ENCODE measurements at places on chromosomes 12 and 14.

DNA sequence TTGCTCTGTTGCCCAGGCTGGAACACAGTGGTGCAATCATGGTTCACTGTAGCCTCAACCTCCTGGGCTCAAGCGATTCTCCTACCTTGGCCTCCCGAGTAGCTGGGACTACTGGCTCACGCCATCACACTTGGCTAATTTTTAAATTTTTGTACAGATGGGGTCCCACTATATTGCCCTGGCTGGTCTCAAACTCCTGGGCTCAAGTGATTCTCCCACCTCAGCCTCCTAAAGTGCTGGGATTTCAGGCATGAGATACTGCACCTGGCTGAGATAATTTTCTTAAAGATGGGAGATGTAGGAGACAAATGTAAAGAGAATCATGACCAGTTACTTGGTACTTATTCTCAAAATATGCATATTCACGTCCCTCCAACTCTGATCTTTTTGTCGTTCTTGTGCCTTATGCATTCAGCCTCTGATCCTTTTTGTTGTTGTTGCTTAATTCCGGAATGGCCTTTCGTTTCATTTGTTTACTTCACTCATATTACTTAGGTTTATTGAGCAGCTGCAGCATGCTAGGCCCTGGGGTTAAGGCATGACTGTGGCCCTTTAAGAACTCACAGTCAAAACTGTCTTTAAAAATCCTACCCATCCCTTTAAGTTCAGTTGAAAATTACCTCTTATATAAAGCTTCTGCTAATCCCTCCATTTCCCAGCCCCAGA, 8.9 kb downstream of the RBMS2 start:
- DNase-seq, result no peak

- DNase-seq, result no peak
Observed at GRCh38 chr12:121139286-121139685, 6.6 kb downstream of the P2RX7 start.

- DNase-seq, result no peak
Observed at GRCh38 chr12:96500693-96501092, 11.3 kb downstream of the CFAP54 start.

GRCh38 chr14:99775351-99775750, 17.9 kb upstream of the EML1 start:
- DNase-seq, result no peak

GRCh38 chr14:32469388-32470160, 140.5 kb downstream of the AKAP6 start:
- DNase-seq, result no peak

- no peak for DNase-seq
Observed at GRCh38 chr12:101238306-101238705, 28.3 kb upstream of the SLC5A8 start.

DNA sequence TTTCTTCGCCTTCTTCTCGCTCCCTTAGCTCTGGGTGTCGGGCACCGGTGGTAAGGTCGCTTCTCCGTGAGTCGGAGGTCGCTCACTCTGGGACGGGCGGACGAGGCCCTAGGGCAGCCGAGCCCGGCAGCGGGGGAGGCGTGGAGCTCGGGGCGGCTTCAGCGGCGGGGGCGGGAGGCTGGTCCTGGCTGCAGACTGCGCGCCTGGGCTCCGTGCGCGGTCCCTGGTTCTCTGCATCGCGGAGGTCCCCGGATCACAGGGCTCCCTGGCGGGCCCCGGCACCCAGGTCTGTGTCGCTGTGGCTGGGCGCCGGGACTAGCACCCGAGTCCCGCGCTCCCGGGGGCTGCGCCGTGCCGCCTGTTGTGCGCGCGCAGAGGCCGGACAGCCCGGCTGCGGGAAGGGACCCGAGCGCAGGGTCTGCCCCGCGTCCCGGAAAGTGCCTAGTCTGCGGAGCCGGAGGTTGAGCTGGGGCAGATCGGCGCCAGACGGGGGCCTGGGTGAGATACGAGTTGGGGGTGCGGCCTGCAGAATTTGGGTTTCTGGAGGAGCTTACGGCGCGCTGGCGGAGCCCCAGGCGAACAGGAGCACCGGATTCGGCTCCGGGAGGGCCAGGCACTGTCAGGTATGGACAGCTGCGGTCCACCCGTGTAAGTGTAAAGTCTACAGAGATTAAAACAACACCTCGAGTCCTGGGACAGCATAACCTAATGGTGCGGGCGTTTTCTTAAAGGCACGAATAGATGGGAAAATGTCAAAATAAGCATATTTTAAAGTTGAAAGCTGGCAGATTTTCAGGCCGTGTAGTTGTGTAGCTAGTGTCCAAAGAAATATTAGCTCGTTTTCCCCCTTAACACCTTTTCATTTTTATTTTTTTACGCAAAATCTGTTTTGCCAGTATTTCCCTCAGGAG, 713 bp downstream of the FRMD6 start:
- DNase-seq, result peak; percentile 83

DNA sequence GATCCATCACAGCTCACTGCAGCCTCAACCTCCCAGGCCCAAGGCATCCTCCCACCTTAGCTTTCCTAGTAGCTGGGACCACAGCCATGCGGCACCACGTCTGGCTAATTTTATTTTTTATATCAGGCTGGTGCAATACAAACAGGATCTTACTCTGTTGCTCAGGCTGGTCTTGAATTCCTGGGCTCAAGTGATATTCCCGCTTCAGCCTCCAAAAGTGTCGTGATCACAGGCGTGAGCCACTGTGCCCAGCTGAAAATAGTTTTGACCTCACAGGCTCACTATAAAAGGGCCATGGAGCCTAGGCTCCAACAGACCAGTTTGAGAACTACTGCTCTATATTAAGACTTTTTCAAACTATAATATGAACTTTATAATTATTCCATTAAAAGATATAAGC, 37.3 kb downstream of the SNX6 start:
- DNase-seq, result no peak

GRCh38 chr12:124557518-124558223, 9.7 kb downstream of the NCOR2 start:
- DNase-seq, result no peak

GRCh38 chr12:80445083-80445793, 1.2 kb downstream of the PTPRQ start:
- no peak for DNase-seq

DNA sequence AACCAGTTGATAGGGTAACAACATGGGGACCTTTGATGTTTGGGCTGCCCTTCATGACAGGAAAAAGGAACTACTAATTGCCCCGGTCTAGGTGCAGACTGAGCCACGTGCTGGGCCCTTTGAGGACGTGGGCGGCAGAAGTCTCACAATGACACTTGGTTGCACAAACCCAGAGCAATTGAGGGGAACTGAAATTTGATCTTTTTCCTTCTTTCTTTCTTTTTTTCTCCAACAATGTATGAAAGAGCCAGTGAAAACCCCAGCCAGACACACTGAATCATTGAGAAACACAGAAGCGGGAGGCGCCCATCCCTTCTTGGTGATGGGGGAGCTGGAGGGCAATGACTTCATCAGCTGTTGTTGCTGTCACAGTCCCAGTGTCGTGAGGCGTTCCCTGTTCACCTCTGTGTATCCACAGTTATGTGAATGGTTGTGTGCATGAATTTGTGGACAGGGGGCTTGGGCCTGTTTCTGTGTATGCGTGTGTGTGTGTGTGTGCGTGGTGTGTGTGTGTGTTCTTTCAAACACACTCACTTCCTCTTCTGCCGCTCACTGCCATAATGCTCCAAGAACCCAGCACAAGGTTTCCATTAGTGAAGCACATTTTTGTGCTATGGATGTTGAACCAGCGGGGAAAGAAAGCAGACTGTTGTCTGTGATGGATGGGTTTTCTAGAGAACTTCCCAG, 137.5 kb upstream of the CCND2 start:
- peak; percentile 82 for DNase-seq
